ENCODE measurements at places on chromosomes 6 and 20.

DNA sequence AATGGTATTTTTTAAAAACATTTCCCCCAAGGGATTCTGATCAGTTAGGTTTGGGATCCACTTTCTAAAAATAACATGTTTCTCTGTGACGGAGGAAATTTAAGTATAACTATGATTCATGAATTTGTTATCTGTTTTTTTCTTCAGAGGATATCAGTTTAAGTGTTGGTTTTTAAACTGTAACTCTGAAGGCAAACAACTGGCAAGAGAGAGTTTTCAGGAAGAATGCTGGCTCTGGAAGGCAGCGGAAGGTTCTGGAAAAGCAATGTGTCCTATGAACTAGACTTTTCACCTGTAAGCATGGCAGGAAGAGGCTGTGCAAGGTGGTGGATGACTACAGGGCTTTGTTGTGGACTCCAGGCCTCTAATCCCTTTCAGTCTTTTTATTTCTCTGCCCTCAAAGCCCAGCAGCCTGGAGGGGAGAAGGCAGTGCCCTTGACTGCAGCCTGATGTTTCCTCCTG, 153.1 kb downstream of the GMPR start:
- DNase-seq, result no peak

- no peak for DNase-seq
Measured at GRCh38 chr20:63116412-63117106, 99.4 kb downstream of the YTHDF1 start.

DNA sequence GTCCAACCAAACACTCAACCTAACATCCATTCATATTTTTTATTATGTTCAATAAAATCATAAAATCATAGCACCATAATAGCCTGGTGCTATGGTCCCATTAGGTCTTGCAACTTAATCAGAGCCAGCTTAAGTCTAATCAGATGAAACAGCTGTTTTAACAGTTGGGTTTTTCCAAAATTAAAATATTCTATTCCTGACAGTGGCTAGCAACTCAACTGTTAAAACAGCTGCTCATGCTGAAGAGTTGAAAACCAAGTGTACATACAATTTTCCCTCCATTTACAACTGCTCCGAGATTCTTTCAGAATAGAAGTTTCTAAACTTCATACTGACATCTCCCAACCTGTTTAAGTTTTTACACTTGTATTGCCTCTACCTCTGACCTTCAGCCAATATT, 89.5 kb downstream of the UBE3D start:
- no peak for DNase-seq

GRCh38 chr6:147528511-147529145, 20.1 kb downstream of the SAMD5 start:
- DNase-seq, result no peak

DNA sequence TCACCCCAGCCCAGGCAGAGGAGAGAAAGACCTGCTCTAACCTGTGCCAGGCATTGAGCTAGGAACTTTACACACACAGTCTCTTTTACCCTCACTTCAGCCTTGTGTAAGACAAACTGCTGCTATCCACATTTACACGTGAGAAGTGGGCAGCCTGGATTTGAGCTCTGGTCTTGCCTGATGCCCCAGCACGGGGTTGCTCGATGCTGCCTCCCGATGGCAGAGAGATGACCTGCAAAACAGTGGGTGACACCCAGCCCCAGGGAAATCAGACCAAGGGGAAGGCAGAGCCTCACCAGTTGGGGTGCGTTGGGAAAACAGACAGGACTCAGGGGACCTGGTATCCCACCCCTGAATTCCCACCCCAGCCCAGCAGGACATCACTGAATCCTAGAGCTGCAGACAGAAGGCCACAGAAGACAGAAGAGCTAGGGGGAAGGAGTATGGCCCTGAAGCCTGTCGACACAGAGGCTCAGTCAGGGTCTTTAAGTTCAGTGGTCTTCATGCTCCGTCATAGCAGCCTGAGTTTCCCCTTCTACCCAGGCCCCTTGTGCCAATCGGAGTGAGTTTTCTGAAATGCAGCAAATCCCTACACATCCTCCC, 990 bp downstream of the BPI start:
- DNase-seq, result no peak

- no peak for DNase-seq
Measured at GRCh38 chr6:46243754-46244153, 73.0 kb upstream of the ENPP5 start.

DNA sequence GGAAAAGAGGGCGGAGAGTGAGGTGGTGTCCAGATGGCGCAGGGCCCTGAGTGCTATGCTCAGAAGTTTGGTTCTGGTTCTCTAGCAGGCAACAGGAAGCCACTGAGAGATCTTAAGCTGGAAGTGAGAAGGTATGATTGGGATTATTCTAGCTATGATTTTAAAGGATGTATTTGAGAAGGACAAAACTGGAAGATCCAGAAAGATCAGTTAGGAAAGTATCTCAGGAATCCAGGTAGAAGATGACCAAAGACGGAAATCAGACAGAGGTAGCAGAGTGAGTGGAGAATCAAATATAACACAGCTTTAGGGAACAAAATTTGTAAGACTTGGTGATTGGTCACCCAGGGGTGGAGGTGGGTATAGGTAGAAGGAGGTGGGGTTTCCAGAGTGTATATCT, 5.8 kb downstream of the SYNE1 start:
- no peak for DNase-seq

- DNase-seq, result no peak
Measured at GRCh38 chr6:106181664-106182418, 95.7 kb downstream of the PRDM1 start.

GRCh38 chr6:148455674-148456558, 113.3 kb downstream of the SASH1 start:
- DNase-seq, result no peak
